ENCODE measurements at places on chromosomes 12 and 14.

DNA sequence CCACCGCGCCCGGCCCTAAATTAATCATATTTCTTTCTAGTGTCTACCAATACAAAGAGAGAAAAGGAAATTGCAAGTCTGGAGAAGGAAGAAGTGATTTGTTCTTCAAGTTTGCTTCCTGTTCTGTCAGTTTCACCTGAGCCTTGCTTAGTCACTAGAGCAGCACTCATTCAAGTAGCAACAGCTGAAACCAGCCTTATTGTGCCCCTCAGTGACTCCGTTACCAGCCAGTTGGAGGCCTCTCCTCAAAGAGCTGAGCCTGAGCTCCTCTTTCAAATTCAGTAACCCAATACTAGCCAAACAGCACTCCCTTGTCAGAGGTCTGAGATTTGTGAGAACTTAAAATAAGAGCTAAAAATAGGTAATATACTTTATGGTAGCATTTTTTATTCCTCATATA is 17.4 kb downstream of the PAWR start:
- DNase-seq, result no peak

DNA sequence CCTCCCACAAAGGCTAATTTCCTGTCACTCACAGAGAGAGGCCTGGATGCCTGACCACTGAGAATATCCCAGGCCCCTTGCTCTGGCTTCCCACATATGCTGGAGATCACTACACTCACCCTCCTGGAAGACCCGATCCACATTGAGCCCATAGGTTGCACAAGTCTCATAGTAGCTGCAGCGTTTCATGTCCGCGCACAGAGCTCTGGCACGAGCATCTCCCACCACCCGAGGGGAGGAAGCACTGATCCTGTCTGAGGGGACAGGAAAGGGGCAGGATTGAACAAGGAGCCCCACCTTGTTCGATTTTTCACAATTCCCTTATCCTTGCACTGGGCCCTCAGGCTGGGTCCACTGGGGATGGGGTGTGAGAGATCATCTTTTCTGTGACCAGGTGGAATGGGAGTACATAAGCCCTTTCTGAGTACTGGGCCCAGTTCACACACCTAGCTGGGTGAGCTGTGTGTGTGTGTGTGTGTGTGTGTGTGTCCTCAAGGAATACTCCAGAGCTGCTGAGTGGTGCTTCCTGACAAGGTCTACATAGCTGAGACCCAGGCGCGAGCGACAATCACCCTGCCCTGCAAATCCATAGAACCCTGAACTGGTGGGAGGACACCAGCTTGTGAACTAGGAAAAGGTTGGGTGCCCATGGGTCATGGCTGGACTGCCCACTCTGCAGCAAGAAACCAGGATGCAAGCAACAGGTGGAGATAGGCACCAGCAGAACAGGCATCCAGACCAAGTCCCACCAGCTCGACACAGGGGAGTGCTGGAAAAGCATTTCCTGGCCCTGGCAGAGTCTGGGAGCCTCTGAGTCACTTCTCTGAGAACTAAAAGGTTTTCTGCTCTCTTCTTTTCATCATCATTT is 5.6 kb downstream of the AGAP2 start:
- DNase-seq, result no peak

- DNase-seq, result no peak
These were observed 16.8 kb downstream of the GALNT6 start for GRCh38 chr12:51374361-51374760.

DNA sequence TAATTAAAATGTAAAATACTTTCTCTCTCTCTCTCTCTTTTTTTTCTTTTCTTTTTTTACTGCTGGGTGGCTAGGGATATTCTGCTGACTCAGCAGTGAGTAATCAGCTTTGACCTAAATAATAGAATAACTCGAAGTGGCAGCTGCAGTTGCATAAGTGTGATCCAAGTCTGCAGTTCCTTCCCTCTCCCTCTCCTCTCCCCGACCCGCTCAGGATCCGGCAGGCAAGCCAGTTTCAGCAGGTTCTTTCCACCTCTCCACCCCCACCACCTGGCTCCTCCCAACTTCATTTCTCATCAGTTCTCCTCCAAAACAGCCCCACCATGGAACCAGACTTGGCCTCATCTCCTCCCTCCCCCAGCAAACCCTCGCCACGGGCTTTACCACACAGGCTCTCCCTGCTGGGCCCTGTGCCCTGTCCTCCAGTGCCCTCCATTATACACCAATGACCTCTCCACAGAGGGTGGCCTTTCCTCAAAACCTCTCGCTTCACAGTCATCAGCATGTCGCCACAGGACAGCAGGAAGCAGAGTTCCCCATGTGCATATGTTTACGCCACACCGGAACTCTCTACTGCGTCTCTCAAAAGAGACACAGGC is 22.4 kb downstream of the SLC7A8 start:
- DNase-seq, result no peak

GRCh38 chr14:90424075-90424474 is 27.2 kb downstream of the CALM1 start:
- no peak for DNase-seq

DNA sequence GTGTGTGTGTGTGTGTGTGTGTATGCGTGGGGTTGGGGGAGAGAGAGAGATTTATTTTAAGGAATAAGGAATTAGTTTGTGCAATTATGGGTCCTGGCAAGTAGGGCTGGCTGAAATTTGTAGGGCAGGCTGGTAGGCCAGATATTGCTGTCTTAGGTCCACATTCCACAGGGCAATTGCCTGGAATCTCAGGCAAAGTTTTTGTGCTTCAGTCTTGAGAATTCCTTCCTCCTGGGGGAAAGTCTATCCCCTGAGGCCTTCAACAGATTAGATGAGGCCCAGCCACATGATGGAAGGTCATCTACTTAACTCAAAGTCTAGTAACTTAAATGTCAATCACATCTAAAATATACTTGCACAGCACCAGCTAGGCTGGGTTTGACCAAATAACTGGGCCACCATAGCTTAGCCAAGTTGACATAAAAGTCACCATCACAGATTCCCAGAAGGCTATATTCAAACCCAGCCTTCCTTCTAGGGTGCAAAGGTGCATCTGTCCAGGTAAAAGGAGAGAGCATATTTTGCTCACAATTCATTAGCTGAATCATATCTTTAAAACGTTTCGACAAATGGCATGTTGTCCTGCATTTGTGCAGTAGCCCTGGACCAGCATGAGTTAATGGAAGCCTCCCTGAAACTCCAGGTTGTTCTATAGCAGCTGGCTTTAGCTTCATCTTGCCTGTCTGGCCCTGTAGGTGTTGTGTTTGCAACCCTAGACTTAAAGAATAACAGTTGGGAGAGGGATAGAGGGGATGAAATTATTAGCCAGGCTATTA is 63.1 kb downstream of the C14orf132 start:
- no peak for DNase-seq

DNA sequence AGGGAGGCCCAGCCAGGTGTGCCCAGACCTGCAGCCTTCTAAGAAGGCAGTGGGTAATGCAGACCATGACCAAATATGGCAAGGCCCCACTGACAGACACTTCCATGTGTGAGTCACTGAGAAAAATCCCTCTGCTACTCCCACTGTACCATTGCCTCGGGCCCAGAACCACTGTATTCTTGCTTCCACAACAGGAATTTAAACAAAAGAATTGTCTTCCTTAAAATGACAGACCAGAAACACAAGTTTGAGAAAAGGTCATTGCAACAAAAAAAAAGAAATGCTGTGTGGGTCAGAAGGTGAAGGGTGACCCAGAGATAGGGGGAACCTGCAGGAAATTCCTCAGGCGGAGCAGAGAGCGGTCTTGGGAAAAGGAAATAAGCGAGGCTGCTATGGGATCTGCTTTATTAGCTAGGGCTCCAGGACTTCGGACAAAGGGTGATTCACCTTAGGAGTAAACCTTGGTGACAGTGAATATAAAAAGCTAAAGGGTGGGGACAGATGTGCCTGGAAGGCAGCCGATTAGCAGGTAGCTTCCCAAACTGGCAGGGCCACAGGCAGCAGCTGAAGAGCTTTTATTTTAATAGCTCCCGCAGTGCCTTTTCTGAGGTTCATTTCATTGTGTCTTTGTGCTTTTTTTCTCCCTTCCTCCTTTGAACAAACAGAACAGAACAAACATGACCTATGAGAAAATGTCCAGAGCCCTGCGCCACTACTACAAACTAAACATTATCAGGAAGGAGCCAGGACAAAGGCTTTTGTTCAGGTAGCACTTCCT is 185.3 kb upstream of the BCL2L14 start:
- no peak for DNase-seq

DNA sequence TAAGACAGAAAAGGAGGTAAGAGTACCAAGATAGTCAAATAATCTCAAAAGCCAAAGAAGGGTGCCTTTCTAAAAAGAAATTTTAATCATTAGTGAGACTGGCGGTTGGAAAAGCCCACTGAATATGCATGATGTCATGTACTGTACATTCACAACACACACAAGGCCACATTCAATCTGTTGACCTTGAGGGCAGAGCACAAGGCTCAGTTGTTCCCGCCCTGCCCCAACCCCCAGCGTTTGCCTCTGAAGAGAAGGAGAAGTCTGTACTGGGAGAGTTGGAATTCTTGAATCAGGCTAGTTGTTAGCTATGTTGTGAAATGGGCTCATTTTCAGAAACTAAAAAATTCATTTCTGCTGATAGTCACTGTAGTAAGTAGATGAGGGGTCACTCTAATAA is 50.2 kb upstream of the NID2 start:
- no peak for DNase-seq

DNA sequence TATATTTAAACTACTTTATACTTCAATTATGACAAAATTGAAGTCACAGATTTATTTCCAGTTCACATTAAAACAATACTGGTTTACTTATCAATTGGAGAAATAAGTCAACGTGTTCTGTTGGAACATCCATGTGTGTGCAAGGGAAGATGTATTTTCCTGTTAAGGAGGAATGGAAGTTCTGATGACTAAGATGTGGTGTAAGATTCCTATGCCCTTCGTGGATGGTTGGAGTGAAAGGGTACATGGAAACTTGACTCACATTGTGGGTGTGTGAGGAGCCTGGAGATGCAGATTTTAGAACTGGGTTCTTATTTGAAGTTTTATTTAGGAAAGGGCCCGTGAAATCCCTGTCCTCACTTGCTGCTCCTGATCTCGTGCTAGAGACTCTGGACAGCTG is 95.3 kb downstream of the CATSPERB start:
- DNase-seq, result no peak

DNA sequence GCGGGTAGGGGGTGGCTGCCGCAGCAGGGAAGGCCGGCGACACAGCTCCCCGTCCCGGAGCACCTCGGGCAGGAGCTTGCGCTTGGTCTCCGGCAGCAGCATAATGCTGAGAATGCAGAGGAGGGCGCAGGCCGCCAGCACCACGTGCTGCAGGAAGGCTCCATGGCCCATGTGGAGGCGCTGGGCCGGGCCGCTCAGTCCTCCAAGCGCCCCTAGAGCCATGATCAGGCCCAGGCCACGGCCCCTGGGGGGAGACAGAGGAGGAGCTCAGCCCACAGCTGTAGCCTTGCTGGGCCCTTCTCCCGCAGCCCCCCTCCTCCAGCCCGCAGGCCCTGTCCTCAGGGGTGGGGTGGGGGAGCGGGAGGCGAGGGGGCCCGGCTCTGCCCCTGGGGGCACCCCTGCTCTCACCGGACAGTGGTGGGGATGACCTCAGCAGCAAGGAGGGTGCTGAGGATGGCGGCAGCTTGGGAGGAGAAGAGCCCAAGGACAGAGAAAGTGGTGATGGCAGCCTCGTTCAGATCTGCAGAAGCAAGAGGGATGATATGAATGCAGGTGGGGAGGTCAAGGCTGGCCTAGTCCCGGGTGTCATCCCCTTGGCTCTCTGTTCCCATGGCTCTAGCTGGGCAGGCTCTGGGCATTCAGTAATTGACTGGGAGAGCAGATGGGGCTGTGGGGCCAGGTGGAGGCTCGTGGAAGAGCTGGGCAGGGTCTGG is 5.8 kb downstream of the SLC22A17 start:
- no peak for DNase-seq

Data from effector CD4-positive, alpha-beta T cell (primary cell).